Iris pigment epithelial cell (primary cell): ENCODE measurements at places on chromosomes 11 and 22.
A peak's percentile ranks its signal among the peaks of the same experiment; 100 is the strongest.

DNA sequence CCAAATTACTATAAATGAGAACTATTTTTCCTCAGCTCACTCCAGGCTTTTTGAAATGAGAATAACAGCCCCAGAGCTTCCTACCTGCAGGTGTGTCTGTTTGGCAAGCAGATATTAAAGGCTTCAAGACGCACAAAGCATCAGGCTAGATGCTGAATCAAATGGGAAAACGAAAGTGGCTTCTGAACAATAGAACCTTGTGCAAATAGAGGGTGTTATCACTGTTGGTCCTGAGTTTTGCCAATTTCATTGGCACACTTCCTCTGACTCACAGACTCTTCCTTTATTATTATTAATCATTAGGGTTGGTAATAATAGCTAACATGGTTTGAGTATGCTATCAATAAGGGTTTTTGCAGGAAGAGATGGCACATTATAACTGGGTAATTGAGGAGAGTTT is 13.4 kb downstream of the SYT13 start:
- DNase-seq: no peak

GRCh38 chr22:20312396-20313191 is 7.3 kb downstream of the DGCR6L start:
- DNase-seq: no peak

- DNase-seq: no peak
Observed at GRCh38 chr11:90407350-90407749, 184.5 kb upstream of the CHORDC1 start.

GRCh38 chr11:83259559-83259958 is 26.6 kb downstream of the CCDC90B start:
- no peak for DNase-seq

DNA sequence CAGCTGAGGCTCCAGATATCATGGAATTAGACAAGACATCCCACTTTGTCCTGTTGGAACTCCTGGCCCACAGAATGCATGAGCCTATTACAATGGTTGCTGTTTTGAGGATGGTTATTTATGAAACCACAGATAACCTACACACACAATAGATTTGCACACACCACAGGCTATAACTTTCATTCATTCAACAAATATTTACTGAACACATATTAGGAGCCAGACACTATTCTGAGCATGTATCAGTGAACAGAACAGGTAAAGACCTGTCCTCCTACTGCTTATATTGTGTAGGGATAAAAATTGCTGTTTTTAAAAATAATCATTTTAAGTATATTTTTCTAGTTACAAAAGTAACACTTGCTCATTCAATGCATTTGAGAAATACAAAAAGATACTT is 13.4 kb upstream of the LDLRAD3 start:
- DNase-seq: no peak

DNA sequence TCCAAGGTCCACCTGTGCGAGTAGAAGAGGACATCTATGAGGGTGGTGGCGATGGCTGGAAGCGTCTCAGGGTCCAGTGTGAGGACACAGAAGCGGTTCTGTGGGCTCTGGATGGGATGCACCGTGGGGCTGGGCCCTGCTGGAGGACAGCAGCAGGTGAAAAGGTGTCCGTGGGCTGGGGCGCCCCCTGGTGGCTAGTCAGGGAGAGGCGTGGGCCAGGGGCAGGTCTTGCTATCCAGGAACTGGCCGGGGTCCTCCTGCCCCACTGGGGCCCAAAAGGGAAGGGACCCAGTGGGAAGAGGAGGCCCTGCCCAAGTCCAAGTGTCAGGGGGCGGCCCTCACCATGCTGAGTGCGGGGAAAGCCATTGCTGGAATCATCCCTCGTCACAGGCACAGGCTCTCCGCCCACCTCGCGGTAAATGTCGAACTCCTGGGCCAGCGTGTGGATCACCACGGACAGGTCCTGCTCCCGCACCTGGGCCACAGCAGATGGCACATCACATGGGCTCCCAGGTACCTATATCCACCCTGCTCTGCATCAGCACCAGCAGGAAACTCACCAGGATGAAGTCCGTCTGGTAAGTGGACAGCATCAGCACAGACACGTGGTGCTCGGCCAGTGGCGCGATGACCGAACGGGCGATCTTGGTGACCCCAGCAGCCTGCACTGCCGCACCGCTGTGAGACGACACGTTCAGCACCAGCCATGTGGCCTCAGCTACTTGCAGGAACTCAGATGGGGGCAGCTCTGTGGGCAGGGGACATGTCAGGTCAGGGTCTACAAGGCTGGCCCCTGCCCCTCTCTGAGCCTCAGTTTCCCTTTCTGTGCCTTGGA is 2.3 kb downstream of the CASTOR1 start:
- peak; percentile 42 for DNase-seq

- no peak for DNase-seq
Observed at GRCh38 chr11:57523419-57523818, 7.1 kb downstream of the TIMM10 start.

- no peak for DNase-seq
Observed at GRCh38 chr11:66686100-66686785, 8.6 kb upstream of the RBM4B start.

DNA sequence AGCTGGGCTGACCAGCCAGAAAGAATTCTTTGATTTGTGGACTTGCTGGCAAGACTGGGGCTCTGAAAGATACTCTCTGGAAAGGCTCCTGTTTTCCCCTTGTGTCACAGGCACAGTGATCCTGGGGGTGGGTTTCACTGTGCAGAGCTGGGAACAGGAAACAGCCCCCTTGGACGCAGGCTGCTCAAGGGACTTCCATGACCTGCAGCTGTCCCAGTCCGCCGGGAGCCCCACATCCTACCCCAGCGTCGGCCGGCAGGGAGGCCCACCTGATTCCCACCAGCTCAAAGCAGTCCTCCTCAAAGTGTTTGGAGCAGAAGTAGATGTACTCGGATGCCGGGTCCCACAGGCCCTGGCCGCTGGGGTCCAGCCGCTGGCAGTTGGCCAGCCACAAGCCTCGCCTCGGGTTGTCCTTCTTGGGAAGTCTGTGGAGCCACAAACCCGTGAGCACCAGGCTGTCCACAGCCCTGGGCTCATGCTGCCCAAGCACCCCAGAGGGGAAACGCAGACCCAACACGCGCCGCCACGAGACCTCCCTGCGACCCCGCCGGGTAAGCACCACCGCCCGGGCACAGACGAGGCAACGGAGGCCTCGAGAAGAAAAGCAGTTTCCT is 824 bp downstream of the THAP7 start:
- DNase-seq: no peak

- no peak for DNase-seq
Observed at GRCh38 chr11:63905179-63905578, 11.8 kb downstream of the RCOR2 start.

GRCh38 chr11:17343907-17344306 is 7.7 kb upstream of the NCR3LG1 start:
- DNase-seq: peak; percentile 97

DNA sequence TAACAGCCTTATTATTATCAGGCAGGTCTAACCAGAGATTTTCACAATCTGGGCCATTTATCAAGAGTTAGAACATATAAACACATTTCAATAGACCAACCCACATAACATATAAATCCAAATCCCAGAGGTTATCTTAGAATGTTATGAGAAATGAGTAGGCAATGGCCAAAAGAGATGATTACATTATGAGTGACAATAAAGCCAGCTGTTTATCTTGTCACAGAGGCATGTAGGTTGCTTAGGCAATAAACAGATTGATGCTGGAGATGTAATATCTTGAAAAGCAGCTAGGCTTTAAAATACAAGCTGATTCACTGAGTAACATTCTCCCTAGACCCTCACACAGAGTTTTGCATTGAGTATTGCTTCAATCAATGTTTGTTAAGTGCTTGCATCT is 148.5 kb upstream of the SESN3 start:
- no peak for DNase-seq

GRCh38 chr22:43276321-43276720 is 66.9 kb downstream of the SCUBE1 start:
- no peak for DNase-seq

GRCh38 chr22:40517631-40518030 is 118.9 kb downstream of the MRTFA start:
- DNase-seq: no peak

GRCh38 chr11:74493791-74494630 is 487 bp upstream of the LIPT2 start:
- no peak for DNase-seq

DNA sequence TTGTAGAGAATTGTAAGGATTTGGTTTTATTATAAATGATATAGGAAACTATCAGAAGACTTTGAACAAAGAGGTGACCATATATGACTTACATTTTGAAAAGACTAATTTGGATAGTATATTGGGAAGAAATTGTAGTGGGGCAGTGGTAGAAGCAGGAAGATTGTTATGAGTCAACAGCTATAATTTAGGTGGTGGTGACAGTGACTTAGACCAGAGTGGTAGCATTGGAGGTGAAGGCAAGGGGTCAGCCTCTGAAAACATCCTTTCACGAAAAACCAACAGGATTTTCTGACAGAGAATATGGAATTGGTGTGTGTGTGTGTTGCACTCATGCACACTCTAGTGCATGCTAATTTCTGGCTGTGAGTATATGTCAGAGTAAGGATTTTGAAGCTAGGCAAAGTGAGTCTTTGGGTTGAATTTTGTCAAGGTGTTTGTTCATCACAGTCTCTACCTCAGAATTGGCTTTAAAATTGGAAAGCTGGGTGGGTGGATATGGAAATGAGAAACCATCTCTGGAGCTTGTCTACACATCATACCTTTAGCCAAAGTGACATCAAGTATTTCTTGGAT is 8.2 kb upstream of the HBE1 start:
- no peak for DNase-seq

DNA sequence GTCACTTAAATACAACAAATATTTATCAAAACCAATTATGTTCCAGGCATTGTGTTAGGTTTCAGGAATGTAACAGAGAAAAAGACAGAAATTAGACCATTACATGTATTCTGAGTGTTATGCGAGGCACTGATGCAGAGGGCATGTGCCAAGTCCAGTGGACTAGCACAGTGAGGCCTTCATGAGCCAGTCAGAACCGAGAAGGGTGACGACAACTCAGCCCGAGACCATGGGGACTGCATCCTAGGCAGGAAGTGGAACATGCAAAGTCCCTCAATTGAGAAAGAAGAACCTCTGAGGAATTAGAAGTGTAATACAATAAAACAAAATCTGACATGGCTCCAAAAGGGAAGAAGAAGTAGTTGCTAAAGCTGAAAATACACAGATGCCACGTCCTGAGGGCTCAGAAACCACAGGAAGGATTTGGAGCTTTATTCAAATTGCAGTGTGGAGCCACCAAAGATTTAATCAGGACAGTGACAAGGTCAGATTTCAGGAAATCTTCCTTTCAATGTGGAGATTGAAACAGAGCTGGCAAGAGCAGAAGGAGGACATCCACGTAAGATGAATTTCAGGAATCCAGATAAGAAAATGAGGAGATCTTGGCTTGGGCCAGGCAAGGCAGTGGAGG is 529.6 kb downstream of the NTM start:
- no peak for DNase-seq

DNA sequence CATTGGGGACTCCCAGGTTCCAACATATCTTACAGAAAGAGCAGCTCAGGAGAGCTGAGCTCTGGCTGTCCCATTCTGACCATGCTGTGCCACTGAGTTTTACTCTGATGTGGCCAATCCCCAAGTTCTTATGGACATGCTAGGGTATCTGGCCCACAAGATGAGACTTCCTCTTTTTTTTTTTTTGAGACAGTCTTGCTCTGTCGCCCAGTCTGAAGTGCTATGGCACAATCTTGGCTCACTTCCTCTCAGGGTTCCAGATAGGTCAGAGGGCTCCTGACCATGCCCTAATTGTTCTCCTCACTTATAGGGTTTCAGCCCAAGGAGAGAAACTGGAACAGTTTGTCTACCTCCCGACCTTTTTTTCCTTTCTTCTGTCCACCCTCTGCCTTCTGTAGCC is 152.3 kb upstream of the CCDC90B start:
- DNase-seq: no peak

- DNase-seq: peak; percentile 84
Observed at GRCh38 chr11:111465400-111465799, 46.8 kb downstream of the BTG4 start.

GRCh38 chr22:49799431-49800075 is 28.1 kb downstream of the BRD1 start:
- DNase-seq: no peak

GRCh38 chr11:19291064-19291463 is 50.3 kb upstream of the E2F8 start:
- DNase-seq: no peak

DNA sequence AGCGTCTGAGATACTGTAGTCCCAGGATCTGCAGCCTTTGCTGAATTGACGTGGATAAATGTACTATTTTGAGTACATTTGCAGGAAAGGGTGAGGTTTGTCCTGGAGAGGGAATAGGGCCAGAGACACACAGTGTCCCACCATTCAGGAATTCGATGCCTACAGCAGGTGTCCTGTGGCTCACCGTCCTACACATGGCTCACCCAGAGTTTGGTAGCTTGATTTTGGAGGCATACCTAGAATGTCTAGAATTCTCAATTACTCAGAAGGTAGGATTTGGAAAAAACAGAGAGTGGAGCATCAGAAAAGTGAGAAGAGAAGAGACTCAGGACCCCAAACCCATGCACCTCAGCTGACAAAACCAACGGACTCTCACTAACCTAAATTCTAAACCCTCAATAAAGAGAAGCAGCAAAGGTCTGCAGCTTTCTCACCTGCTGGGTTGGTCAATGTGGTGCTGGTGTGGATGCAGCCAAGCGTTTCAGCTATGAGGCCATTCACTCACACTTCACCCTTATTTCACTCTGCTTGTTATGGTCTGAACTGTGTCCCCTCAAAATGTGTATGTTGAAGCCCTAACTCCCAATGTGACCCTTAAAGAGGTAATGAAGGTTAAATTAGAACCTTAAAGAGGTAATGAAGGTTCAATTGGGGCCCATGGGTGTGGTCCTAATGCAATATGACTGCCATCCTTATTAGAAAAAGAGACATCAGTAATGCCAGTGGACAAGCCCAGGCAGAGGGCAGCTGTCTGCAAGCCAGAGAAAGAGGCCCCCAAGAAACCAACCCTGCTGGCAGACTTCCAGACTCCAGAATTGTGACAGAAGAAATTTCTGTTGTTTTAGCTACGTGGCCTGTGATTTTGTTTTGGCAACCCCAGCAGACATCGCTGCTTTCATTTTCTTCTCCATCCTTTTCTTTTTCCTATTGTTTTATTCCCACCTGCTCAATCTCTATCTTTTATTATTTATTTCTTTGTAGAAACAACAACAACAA is 187.8 kb downstream of the SNX19 start:
- DNase-seq: no peak
